Eye (tissue), 1 donor: ENCODE measurements at places on chromosomes 4 and X.

- no peak for DNase-seq
These were observed 69.4 kb downstream of the CCKAR start for GRCh38 chr4:26420913-26421312.

DNA sequence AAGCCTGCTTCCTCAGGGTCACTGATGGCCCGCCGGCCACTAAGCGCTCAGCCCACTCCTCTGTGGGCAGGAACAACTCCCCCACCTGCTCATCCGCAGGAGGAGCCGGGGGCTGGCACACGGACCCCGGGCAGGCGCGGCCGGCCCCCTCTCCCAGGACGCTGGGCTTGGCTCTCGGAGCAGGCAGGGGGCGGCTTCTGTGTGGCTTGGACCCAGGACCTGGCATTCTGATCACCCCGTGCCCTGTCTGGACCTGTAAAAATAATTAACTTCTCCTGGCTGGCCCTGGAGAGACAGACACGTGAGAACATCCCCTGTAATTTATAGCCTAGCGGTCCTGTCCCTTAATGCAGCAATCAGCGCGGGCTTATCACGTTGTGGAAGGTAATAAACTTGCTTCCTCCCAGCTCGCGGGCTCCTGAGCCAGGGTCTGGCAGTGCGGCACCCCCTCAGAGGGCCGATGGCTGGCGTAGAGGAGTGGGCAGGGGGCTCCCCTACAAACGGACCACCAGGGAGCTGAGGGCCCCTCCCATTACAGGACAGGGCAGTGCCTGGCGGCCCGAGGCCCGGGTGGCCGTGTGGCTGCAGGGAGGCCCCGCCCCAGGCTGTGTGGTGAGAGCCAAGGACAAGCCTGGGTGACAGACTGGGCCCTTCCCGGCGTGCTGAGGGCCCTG is 84.5 kb upstream of the NKX1-1 start:
- no peak for DNase-seq

DNA sequence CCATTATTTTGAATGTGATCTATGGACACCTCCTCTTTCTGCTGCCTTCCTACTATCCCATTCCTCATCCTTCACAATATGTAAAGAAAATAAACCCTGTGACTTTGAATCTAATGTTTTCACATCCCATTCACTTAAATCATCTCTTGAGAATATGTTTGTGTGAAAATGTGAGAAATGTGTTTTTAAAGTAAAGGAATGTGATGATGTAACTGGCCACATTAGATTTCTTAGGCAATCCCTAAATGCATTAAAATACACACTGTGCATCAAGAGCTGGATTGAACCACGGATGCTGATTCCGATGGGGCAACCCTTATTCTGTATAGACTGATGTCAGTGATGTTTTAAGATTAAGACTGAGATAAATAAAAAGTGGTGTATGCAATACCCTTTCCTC is 558.9 kb upstream of the TENM3 start:
- DNase-seq = no peak

DNA sequence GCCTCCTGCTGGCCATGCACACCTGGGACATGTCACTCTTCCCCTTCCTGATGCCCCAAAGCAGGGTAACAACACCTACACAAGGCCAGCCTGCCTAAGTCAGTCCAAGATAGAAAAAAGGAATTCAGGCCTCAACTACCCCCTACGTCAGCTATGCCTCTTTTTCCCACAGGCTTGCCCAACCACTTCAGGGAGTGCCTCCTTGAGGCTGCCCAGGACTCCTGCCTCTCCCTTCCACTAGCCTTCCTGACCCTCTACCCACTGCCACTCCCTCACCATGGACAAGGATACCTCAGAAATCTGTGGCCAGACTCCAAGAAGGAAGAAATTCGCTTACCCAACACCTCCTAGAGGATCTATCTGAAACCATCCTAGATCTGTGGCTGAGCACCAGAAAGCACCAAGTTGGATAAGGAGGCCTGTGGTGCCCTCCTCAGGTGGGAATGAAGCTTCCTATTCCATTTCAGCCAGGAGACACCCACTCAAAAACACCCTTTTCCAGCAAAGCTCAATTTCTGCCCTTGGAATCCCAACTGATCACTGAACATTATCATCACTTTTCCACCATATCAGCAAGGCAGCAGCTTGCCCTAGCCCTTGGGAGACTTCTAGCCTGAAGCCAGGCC is 1.8 kb downstream of the KDM5C start:
- DNase-seq = no peak

DNA sequence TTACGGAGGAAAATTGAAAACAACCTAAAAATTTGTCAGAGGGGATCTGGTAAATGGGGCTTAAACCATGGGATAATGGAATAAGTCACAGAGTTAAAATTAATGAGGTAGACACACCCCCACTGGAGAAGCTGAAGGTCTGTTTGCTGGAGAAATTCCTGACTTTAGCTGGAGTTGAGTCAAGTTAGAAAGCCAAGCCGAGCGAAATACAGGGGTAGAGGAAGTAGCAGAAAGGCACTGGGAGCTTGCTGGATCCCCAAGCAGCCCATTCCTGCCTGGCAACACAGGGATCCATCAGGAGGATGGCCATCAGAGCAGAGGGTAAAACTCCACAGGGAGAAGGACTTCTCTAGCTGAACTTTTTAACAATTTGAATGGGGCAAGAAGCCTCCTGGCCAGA is 163.8 kb downstream of the ATRX start:
- no peak for DNase-seq

DNA sequence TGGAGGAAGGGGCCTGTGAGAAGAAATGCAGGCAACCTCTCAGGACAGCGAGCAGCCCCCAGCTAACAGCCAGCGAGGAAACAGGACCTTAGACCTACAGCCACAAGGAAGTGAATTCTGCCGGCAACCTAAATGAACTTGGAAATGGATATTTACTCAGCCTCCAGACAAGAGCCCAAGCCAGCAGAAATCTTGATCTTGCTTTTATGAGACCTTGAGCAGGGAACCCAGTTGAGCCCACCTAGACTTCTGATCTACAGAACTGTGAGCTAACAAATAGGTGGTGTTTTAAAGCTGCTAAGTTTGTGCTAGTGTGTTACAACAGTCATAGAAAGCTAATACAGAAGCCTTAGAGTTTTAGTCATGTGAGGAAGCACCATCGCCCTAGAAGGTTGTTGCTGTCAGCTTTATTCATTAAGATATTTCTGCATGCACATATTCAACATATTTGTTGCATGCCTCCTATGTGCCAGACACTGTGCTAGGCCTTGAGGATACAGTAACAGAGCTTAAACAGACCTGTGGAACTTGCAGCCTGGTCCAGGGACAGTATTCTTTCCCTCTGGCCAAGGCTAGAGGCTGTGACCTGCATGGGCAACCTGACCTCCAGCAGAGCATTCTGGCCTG is 50.3 kb downstream of the NALF2 start:
- no peak for DNase-seq

- no peak for DNase-seq
These were observed 90.4 kb upstream of the HPRT1 start for GRCh38 chrX:134369576-134369975.

DNA sequence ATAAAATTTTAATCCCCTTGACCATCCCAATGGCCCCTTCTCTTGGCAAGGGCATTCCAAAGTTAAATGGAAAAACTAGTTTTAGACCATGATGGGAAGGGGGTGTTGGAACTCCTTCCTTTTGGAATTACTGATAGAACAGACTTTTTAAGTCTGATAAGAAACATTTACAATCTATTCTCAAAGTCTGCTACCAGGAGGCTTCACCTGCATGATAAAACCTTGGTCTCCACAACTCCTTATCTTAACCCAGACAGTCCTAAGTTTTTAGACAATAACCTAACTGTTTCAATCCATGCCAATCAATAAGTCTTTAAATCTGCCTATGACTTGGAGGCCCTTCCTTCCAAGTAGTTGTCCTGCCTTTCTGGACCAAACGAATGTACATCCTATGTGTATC is 63.9 kb upstream of the PGRMC2 start:
- no peak for DNase-seq

DNA sequence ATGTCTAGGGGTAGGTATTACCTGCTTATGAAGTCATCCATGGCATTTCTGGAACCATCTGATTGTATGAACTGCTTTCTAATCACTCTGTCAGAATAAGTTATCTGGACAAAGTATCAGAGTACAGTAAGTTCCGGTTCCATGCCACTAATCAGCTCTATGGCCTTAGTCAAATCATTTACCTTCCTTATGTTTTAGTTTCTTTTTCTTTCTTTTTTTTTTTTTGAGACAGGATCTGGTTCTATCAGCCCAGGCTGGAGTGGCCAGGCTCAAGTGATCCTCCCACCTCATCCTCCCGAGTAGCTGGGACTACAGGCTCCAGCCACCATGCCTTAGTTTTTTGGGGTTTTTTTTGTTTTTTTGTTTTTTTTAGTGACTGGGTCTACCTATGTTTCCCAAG is 11.5 kb downstream of the XIAP start:
- no peak for DNase-seq

DNA sequence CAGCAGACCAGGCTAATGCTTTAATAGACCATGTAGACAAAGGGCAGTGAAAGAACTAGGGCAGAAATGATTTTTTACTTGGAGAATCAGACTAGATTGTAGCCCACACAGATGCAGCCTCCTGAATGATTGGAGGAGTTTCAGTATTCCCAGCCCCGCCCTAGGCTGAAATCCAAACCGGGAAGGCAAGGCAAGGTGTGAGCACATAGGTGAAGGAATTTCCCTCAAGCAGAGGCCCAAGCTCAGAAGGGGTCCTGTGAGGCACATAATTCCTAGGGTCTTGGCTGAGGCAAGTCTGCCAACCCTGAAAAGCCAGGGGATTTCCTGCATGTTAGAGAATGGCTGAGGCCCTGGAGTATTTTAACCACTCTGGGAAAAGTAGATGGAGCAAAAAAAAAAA is 56.4 kb upstream of the PAK3 start:
- peak; percentile 40 for DNase-seq

DNA sequence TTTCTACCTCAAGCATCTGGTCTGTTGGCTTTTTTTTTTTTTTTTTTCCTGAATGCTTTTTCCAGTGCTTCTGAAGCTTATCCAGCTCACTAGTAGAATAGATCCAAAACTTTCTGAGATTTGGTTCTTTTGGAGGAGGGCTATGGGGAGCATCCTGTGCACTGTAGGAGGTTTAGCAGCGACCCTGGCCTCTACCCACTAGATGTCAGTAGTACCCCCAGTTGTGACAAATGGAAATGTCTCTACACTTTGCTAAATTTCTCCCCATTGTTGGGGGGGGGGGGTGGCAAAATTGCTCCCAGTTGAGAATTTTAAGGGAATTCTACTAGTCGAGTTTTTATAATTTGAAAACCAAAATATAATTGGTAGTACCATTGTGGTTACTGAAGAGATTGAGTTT is 23.0 kb upstream of the PPA2 start:
- DNase-seq = no peak

DNA sequence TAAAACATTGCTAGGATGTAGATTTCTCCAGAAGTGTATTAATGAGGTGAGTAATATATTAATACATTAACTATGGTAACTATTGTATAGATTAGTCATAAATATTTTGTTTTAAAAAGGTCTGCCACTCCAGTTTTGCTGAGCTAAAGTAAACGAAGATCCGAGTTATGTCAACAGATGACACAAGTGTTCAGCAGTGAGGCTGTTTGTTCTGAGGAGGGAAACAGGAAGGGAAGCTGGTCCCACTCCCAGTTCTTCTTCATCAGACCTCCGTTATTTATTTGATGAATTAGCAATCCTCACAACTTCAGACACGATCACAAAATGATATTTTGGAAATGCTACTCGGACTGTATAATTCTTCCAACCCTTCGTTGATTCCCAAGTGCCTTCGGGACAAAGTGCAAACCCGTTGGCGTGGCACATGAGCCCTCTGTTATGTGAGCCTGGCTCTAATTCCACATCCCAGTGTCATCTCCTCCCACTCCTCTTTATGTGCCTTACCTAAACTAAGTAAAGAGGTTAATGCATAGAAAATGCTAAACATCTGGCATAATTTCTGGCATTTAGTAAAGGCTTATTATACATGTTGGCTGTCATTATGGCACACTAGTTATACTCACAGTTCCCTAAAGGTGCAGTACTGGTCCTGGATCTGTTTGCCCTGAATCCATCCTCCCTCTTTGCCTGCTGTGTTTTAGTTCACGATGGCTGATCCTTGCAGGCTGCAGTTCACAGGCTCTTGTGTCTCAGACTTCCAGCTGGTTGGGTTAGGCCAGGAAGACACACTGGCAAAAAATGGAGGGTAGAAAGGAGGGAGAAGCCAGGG is 190.6 kb upstream of the LNX1 start:
- DNase-seq = no peak

DNA sequence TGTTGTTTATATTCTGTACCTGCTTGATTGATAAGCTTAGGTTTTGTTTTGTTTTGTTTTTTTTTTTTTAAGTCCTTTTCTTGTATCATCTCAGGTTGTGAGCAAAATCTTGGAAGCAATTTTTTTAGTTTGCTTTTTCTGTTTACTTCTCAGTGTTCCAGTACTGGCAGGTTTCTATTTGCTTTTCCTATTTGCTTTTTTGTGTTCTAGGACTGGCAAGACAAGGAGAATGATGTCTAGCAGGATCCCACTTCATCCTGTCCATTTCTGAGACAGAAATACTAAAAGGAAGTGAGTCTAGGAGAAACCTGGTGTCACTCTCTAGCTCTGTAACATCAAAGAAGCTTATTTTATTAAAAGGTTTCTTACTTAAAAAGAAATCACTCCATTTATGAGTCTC is 15.6 kb downstream of the CXCL13 start:
- no peak for DNase-seq

DNA sequence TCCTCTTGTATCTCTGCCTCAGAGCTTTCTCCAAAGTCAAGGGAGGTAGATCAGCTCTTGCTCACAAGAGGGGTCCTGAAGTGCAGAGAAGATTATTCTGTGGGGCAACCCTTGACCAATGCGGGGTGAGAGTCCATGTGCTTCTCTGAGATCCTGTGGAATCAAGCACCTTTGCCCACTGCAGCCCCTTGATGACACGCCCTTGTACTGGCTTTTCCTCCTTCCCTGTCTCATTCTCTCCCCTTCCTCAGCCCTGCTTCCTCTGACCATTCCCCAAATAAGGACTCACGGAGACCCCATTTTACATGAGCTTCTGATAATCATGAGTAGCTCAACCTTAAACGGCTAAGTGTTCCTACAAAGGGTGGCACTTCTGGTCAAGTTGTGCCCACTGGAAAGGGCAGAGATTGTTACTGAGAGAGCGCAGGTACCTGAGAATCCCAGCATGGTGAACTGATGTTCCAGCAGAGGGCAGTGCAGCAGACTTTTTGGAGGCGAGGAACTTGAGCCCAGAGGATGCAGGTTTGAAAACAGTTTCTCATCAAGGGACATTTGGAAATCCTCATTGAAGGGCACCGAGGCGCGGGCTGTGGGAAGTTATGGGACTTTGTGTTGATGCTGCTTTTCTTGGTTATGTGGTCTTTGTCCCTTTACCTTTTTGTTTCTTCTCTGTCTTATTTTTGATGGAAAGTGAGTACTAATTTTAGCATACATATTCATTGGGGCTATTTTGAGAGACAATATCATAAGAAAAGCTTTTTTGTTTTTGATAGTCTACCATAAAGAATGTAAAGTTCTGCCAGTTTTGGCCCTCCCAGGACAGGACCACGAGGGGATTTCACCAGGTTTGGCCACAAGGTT is 201.3 kb downstream of the RBM46 start:
- peak; percentile 83 for DNase-seq

DNA sequence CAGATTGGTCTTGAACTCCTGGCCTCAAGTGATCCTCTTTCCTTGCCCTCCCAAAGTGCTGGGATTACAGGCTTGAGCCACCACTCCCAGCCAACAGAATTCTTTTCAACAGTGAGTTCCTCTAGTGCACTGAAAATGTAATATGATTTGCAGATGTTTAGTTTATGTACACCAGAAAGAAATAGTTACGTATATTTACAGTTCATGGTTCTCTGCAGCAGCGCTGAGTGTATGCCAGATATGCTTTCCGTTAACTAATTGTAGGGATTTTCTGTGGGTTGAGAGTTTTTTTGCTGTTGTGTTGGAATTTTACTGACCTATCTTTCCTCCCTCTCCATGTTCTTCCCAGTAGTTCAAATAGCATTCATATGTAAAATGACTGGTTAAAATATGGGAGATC is 44.0 kb downstream of the GAB1 start:
- peak; percentile 50 for DNase-seq
